ENCODE measurements at places on chromosomes 16 and 17.

DNA sequence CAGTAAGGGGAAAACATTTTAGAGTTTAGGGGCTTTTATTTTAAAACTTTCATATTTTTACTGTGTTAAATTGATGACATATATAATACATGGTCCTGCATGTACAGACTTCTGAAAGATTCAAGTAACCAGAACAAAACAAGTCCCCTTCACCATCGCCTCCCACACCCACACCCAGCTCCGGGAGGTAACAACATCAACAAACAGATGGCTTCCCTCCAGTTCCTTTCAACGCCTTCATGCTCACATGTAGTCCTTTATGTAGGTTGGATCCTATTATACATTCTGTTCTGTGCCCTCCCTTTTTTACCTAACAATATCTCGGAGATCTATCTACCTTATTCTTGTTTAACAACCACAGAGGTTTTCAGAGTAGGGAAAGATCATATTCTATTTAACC lies 30.5 kb downstream of the GINS3 start:
- DNase-seq, result no peak

- DNase-seq, result no peak
These were observed 285.7 kb downstream of the SOX9 start for GRCh38 chr17:72406498-72406897.

DNA sequence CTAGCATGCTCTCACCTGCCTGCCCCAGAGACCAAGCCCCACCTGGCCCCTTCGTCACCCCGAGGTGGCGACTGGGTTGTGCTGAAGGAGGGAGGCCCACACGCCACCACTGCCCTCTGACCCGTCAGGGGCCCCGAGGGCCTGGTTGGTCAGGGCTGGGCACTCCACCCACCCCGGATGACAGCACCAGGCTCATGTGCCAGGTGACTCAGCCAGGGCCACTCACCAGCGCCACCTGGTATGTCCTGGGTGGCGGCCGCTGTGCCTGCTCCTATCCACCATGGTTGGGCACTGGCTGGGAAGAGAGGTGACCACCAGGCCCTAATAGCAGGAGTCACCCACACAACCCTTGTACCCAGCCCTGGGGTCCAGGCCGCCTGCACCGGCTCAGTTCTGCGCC lies 68.9 kb downstream of the JPH3 start:
- DNase-seq, result no peak

- no peak for DNase-seq
These were observed 22.8 kb downstream of the GJC1 start for GRCh38 chr17:44807093-44807816.

- DNase-seq, result no peak
These were observed 38.1 kb upstream of the NLK start for GRCh38 chr17:28004344-28004743.

DNA sequence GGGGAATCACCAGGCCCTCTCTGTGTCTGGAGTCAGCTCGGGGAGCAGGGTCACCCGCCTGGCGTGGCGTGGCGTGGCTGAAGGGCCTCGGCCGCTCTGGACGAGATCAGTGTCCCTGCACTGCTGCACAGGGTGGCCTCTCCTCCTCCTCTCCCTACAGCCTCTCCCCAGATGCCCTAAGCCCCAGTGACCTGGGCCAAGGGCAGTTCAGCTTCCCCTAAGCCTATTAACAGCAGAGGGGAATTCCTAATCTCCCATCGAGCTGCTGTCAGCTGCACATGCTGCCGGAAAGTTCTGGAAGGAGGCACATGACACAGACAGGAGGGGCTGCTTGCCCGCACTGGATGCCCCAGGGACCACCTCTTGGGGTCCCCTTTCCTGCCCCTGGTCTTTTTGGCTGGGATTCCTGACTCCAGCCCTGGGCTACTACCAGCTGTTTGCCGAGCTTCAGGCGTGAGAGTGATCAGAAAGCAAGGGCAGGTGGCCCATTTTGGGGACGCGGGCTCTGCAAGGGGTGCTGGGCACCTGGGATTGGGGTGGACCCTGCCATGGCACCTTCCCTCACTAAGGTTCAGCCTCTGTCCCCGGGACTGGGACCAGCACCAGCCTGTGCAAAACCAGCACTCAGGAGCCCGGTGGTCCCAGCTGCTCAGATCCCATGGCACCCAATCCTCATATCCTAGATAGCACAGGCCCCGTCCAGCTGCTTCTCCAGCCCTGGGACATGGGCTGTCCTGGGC lies 794 bp downstream of the PDE6G start:
- DNase-seq, result no peak

DNA sequence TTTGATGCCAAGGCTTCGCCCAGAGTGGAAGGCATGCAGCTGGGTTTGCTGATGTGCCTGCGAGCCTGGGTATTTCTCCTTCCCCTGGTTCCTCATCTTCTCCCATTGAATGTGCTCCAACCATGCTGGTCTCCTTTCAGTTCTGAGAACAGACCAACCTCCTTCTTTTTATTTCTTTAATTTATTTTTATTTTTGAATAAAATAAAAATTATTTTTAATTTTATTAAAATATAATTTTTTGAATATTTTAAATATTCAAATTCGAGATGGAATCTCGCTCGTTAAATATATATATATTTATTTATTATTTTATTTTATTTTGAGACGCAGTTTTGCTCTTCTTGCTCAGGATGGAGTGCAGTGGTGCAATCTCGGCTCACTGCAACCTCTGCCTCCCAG lies 30.2 kb upstream of the GPRC5B start:
- no peak for DNase-seq

- DNase-seq, result no peak
These were observed 2.2 kb upstream of the RPL38 start for GRCh38 chr17:74201250-74201649.

DNA sequence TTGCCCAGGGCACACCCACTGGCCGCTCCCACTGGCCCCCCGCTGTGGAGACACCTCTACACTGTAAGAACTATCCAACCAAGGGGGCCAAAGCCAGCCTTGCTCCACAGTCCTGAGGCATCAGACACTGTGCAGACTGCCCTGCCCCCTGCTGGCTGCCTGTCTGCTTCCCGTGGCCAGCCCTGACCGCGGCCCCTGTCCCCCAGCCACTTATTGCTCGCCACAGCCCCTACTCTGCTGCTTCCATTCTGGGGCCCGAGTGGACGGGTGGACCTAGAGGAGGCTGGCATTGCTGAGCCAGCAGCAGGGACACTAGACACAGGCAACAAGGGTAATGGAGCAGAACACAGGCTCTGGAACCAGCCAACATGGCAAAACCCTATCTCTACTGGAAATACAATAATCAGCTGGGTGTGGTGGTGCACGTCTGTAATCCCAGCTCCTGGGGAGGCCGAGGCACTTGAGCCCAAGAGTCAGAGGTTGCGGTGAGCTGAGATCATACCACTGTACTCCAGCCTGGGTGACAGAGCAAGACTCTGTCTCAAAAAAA lies 19.7 kb upstream of the LRRC37A3 start:
- no peak for DNase-seq

GRCh38 chr17:66531851-66532295 lies 229.5 kb downstream of the PRKCA start:
- DNase-seq, result no peak

GRCh38 chr16:68033101-68033500 lies 10.0 kb downstream of the DUS2 start:
- DNase-seq, result no peak

DNA sequence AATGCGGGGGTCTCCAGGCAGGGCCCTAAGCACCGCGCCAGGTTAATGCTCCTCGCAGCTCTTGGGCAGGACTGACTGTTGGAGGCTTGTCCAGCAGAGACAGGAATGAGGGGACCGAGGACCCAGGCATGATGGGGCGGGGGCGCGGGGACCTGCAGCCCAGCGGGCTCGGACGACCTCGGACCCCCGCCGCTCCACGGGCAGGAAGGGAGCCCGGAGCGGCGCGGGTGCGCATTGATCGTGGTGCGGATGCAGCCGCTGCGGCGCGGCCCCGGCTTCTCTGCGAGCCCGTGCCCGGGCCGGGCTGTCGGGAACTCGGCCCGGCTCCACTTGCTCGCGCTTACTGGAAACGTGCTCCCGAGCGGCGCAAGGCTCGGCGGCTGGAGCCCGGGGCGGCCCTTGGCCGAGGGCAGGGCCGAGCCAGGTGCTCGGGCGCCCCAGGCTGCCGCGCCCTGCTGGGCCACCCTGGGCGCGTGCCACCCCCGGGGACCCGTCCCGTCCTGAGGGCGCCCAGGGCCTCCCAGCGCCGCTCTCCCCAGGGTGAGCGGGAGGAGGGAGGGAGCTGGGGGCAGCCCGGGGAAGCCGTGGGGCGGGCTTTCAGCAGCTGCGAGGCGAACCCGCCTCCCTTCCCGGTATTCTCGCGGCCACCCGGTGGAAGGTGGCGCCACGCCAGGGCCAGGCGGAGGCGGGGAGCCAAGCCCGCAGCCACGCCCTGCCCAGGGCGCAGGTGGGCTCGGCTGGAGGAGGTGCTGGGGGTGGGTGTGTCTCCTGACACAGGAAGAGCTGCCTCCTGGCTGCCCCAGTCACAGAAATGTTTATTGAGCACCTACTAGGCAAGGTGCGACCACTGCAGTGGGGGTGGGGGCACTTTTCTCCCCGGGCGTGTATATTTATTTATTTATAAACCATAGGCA lies 45.9 kb downstream of the SOCS3 start:
- DNase-seq, result no peak

- DNase-seq, result no peak
These were observed at the start of gene CD79B for GRCh38 chr17:63931981-63932561. CD79B (minus strand) TSS chr17:63932331; CDS start chr17:63932261, 70 bp downstream.

GRCh38 chr17:64340557-64340956 lies 50.1 kb downstream of the PECAM1 start:
- no peak for DNase-seq

- no peak for DNase-seq
These were observed 18.4 kb downstream of the HSD11B2 start for GRCh38 chr16:67449336-67449735.

GRCh38 chr17:35387496-35387895 lies 14.1 kb upstream of the SLFN11 start:
- DNase-seq, result no peak

DNA sequence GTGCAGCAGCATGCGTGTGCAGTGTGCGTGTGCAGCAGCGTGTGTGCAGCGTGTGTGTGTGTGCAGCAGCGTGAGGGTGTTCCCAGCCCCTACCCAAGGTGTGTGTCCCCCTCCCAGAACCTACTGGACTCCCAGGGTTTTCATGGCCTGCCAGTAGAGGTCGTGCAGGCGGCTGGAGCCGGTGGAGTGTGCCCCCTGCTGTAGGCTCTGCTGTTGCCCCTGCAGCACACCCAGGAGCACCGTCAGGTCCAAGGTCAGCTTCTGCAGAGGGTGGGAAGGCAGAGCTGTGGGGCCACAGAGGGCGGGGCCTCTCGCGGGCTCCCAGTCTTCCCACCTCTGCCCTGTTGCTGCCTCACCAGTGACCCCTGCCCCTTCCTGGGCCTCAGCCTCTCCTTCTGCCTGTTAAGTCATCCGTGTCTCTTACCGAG lies 14.9 kb downstream of the MYBBP1A start:
- DNase-seq, result no peak

GRCh38 chr17:59725691-59726090 lies 18.2 kb downstream of the VMP1 start:
- DNase-seq, result no peak

GRCh38 chr17:1875597-1875996 lies 45.8 kb downstream of the RPA1 start:
- DNase-seq, result no peak

DNA sequence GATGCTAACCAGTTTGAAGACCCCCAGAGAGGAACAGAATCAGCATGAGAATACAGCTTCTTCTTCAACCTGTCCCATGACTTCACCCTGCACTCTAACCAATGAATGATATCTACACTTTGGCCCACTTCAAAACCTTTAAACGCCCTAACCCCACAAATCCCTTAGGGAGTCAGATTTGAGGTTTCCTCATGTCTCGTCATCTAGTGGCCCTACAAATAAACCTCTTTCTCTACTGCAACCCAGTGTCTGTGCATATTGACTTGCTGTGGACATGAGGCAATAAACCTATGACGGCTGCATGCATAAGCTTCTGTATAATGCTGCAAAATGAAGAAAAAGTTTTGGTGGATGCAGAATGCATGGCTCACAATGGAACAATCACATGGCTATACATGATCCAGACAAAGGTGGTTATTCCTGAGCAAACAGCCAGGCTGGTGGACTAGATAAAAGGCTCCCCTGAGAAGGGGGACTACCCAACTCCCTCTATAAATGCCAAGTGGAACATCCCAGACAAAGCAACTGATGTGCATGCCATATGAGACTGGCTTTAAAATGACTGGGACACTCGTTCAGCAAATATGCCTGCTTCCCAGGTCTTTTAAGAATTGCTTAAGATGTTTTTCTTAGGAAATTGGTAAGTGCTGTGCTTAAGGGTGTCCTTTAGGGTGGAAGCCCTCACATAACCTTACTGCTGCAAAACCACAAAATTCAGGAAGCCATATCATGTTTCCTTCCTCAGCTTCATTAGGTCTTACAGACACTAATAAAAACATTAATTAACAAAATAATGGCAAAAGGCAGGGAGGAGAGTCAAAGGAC lies 12.2 kb downstream of the N4BP1 start:
- DNase-seq, result no peak
